ENCODE measurements at places on chromosomes 5 and 9.

GRCh38 chr9:128214571-128215490, 11.7 kb downstream of the DNM1 start:
- no peak for DNase-seq

DNA sequence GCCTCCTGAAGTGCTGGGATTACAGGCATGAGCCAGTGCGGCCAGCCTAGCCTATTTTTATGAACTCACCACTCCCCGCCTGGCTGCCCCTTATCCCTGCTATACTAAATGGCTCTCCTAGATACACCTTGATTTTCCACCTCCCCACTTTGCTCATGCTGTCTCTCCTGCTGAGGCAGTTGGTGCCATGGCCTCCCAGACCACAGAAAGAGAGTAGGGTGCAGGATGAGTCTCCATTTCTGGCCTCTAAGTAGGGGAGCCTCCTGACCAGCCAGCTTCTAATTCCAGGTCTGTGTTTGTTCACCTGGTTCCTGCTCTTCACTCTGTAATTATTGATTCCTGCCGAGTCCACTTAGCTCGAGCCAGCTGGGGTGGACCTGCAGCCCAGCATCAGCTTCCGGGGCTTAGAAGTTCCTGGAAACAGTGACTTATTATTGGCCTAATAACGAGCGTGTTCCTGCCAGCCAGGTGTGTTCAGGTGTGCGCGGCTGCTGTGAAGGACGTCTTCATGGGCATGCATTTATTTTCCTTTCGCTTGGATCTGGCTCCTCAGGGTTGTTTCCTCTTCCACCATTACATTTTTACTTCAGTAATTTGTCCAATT, 34.0 kb downstream of the ZNF618 start:
- no peak for DNase-seq

DNA sequence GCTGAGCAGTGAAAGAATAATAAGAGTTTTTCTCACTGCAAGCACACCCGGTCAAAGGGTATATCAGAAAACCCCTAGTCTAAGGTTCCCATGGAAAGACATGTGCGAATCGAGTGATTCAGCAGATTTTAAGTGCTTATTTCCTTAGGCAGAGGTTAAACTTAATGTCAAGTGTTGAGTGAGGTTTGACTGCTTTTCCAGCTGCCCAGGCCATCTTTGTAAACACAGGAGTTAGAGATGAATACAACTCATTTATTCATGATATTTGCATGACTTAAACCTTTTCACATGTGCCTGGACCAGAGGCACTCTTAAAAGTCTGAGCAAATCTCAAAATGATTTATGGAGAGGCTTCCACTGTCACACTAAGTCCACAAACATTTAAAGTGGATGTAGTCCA, 137.8 kb upstream of the RGMB start:
- DNase-seq = no peak

DNA sequence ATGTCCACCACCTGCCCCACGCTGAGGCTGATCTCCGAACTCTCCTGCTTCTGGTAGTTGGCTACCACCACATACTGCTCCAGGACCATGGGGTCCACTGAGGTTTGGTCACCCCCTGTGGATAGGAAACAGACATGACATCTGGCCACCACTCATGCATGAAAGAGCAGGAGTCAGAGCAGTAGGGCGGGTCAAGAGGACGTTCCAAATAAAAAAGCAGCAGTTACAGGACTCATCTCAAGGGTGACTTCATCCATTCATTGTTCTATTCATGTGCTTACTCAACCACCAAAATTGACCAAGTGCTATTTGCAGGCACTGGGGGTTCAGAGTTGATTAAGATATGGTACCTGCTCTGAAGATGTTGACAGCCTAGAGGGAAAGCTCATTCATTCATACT, 79.2 kb upstream of the UBTD2 start:
- no peak for DNase-seq
